Pancreas (tissue), 10 donors: ENCODE measurements at places on chromosomes 12 and 14.

GRCh38 chr12:102182635-102183034, 15.0 kb downstream of the PMCH start:
- H3K36me3 ChIP-seq = no peaks in the 10 kb centered on the region
- no peak for DNase-seq
- H3K4me1 ChIP-seq = no peaks in the 10 kb centered on the region
- H3K27ac ChIP-seq = no peak overlapping the region
- H3K27me3 ChIP-seq = no peaks in the 10 kb centered on the region
- no peak overlapping the region for H3K4me3 ChIP-seq

GRCh38 chr12:2739832-2740641, 54.7 kb upstream of the FKBP4 start:
- no peaks in the 10 kb centered on the region for H3K4me1 ChIP-seq
- H3K27me3 ChIP-seq = no peaks in the 10 kb centered on the region
- H3K27ac ChIP-seq = no peak overlapping the region
- no peak for DNase-seq

GRCh38 chr14:105498430-105499255, 7.6 kb downstream of the TEDC1 start:
- no peak overlapping the region for H3K4me3 ChIP-seq
- DNase-seq = no peak
- no peak overlapping the region for H3K27ac ChIP-seq
- no peaks in the 10 kb centered on the region for H3K4me1 ChIP-seq
- no peaks in the 10 kb centered on the region for H3K36me3 ChIP-seq

- no peak overlapping the region for H3K27ac ChIP-seq
- no peak for DNase-seq
- no peaks in the 10 kb centered on the region for H3K27me3 ChIP-seq
- H3K4me1 ChIP-seq = no peaks in the 10 kb centered on the region
- peaks cover 9% of the 10 kb centered on the region for H3K36me3 ChIP-seq
- no peak overlapping the region for H3K4me3 ChIP-seq
Observed at GRCh38 chr14:77339407-77339806, 18.6 kb downstream of the GSTZ1 start.

DNA sequence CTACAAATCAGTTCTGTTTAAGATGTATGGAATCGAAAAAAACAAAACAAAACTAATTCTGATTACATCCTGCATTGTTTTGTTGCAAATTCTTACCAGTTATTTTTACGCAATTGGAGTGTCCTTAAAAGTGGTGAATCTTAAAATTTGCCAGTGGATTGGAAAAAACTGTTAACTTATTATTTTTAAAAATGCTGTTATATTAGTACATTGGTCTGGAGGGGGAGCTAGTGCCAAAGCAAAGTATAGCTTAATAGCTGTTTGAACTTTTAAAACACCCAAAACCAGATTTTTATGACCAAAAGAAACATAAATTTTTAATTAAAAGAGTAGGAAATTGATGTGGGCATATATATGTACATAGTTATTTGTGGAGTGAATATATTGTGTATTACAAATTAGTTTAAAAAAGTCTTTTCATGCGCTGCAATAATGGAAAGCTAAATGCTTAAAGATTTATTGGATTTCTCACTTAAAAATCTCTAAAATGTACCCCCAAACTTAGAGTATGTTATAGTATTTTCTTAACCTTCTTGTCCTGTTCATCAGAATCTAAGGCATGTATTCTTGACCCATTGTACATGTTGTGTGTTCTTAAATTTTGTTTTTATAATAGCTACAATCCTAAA, 2.5 kb downstream of the FUT8 start:
- no peak for DNase-seq
- H3K4me3 ChIP-seq = no peak overlapping the region
- no peak overlapping the region for H3K27ac ChIP-seq
- peaks cover 4% of the 10 kb centered on the region for H3K4me1 ChIP-seq
- H3K27me3 ChIP-seq = no peaks in the 10 kb centered on the region
- no peaks in the 10 kb centered on the region for H3K36me3 ChIP-seq
